ENCODE measurements at places on chromosomes 2 and 18.
A peak's percentile ranks its signal among the peaks of the same experiment; 100 is the strongest.

DNA sequence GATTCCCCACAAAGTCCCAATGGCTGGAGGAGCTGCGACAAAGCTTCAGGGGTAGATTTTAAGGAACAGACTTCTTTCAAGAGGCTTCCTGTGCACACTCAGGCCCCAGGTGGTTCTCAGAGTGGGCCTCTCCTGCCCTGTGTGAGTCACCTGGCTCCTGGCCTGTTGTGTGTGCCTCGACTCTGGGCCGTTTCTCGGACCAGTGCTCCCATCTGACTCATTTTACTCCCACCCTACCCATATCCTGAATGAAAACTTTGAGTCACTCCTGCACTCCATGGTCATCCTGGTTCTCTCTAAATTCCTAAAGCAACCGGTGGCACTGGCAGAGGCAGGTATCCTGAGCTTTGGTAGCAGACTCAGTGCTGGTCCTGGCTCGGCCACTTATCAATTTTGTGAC is 84.1 kb downstream of the CELF4 start:
- no peak for DNase-seq

DNA sequence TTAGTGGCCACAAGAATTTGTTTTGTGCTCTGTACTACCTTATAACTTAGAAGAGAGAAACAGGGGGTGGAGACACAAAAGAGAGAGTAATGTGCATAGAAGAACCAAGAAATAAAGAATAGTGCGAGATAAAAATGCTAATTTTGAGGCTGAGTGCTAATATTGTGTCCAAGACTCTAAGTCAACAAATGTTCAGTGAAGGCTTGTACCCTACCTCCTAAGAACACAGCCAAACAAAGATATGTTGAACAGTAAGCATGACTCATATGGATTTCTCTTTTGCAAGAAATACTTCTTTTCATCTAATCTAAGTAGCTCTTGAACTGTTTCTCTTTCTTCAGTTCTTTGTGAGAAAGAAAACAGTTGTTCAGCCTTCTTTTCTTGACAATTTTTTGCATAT is 45.2 kb downstream of the GAREM1 start:
- no peak for DNase-seq

- no peak for DNase-seq
Measured at GRCh38 chr2:38057651-38058410, 18.1 kb downstream of the CYP1B1 start.

DNA sequence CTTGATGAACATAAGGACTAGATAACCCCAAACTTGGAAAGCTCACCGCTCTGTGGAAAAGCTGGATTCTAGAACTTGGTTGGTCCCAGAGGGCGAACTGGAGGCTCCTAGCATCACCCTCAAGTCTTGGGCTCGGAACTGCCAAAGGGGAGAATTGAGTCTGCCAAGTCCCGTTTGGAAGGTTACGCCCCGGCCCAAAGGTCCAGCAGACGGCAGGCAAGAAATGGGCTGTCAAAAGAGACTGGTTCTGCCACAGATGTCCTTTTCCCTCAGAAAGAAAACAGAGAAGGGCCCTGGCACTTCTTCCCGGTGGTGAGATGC is 182.2 kb downstream of the ANAPC1 start:
- DNase-seq = no peak

GRCh38 chr2:3611589-3611988 is 16.7 kb downstream of the COLEC11 start:
- DNase-seq = no peak

- no peak for DNase-seq
Measured at GRCh38 chr2:80054346-80054675, 250.2 kb downstream of the LRRTM1 start.

DNA sequence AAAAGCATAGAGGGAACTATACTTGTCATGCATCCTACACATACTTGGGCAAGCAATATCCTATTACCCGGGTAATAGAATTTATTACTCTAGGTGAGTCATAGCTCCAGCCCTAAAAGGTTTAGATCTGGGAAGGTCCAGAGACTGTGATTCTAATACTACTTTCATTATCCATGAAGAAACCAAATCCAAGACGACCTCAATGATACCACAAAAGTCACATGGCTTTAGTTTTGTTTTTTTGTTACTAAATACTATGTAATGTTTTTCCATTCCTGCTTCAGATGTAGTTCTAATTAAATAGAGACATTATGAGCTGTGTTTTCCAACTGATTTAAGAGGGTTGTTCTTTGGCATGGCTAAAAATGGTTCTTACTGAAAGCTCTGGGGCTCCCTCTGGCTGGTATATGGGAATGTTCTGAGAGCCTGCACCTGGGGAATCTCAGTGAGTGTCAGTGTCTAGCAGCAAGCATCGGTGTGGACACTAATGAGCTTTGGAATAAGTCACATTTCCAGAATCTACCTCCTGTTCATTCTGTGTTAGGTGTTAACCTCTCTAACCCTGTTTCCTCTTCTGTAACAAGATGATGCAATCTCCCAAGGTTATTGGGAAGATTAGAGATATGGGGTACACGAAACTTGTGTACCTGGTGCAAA is 20.5 kb upstream of the IL1RL2 start:
- no peak for DNase-seq

GRCh38 chr2:18605115-18605514 is 15.7 kb upstream of the NT5C1B start:
- no peak for DNase-seq

GRCh38 chr18:69757733-69758132 is 189.9 kb downstream of the CD226 start:
- no peak for DNase-seq

DNA sequence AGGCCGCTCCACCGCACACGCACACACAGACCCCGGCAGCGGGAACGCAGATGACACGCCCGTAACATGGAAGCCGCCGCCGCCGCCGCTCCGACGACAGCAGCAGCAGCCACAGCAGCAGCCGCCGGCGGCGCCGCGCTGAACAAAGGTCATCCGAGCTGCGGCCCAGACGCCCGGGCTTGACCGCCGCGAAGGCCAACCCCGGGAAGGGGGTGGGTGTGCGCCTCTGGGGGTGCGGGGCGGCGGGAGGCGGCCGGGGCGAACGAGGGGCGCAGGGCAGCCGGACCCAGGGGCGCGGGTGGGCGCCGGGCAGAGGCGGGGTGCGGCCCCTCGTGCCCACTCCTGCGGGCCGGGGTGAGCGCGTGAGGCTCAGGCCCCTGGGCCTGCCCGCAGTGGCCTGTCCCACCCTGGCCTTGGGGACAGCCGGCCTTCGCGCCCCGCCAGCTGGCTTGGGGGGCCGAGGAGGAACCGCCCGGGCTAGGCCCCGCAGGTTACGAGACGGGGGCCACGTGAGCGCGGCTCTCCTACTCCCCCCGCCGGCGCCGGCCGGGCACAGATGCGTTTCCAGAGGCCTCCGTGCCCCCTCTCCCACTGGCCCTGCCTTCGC is 1.0 kb upstream of the ZNF532 start:
- DNase-seq = no peak

GRCh38 chr2:200525551-200525881 is 491 bp upstream of the SGO2 start:
- no peak for DNase-seq

DNA sequence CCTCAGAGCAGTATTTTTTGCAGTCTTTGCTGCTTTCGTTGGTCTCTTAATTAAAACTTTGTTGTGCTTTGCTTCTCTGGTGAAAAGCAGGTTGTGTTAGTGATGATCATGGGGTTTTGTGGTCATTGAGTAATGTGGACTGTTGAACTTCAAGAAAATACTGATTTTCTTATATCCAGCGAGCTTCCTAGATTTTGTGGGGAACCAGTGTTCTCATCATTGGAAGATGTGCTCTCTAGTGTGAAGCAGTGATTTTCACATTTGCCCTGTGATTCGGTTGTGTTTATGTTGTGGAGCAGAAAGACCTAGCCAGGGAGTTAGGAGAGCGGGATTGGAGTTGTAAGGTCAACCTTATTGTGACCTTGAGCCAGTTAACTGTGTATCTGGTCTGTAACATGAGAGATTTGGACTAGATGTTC is 12.4 kb downstream of the ASAP2 start:
- no peak for DNase-seq

DNA sequence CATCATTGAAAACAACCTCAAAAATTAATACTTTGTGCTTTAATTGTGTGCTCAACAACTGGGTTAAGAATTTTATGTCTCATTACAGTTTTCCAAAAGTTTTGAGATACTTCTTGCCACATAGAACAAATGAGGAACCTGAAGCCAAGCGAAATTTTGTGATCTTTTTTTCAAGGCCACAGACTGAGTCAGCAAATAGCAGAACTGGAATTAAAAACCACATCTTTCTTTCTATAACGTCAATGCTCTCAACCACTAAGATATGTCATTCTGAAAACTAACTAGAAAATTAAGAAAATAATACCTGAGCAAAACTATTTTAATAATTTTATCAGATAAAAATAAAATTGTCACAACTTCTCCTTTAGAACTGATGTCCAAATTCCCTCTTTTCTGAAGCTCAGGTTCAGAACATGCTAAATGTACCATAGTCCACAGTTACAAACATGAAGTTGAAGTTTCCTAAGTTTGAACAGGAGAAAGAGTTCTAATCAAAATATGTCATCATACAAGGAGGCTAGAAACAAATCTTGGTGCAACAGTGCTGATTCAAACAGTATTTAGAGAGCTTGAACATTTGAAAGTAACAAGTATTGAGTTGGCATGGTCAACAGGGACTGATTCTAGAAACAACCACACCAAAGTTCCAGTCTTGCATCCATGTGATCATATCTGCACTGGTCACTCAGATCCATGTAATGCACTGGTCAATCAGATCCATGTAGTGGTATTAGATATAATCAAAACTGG is 27.6 kb upstream of the CALCRL start:
- no peak for DNase-seq

- DNase-seq = no peak
Measured at GRCh38 chr2:86157009-86157556, 38.2 kb downstream of the IMMT start.

GRCh38 chr2:219358170-219359075 is 25.9 kb upstream of the RESP18 start:
- no peak for DNase-seq

GRCh38 chr2:231665245-231666170 is 42.8 kb upstream of the PTMA start:
- DNase-seq = no peak

GRCh38 chr2:54999182-54999581 is 51.1 kb downstream of the RTN4 start:
- no peak for DNase-seq

- DNase-seq = no peak
Measured at GRCh38 chr2:121903037-121903689, 147.7 kb downstream of the TSN start.

DNA sequence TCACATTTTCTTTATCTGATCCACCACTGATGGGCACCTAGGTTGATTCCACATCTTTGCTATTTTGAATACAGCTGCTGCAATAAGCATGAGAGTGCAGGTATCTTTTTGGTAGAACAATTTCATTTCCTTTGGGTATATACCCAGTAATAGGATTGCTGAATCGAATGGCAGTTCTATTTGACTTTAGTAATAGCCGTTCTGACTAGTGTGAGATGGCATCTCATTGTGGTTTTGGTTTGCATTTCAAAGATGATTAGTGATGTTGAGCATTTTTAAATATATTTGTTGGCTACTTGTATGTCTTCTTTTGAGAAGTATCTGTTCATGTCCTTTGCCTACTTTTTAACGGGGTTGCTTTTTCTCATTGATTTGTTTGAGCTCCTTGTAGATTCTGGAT is 72.3 kb downstream of the CCDC138 start:
- no peak for DNase-seq

GRCh38 chr2:18837240-18837639 is 247.9 kb upstream of the NT5C1B start:
- no peak for DNase-seq

- DNase-seq = no peak
Measured at GRCh38 chr18:8752329-8752728, 47.0 kb downstream of the MTCL1 start.

- no peak for DNase-seq
Measured at GRCh38 chr2:207397917-207398655, 131.7 kb upstream of the CREB1 start.

DNA sequence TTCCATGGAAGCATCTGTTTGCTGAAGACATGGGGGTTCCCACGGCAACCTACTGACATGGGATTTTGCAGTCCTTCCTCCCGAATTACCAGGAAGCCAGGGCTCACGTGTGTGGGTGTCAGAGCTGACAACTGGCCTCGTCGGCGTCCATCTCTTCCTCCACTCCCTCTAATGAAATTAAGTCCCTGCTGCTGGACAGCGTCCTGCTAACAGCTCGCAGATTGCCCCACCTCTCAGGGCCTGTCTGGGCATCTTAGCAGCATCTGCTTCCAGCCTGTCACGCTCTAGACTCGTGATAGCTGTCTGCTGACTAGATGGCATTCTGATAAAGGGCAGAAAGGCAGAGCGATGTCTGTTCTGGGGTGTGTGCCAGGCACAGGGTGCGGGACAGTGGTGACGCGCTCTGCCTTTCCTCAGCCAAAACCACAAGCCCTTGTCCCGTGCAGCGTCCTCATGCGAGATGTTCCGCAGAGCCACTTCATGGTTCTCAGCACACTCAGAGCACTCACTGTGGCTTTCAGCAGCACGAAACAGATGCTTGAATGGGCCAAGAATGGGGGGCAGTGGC is 161.1 kb downstream of the ARL4C start:
- peak; percentile 54 for DNase-seq

DNA sequence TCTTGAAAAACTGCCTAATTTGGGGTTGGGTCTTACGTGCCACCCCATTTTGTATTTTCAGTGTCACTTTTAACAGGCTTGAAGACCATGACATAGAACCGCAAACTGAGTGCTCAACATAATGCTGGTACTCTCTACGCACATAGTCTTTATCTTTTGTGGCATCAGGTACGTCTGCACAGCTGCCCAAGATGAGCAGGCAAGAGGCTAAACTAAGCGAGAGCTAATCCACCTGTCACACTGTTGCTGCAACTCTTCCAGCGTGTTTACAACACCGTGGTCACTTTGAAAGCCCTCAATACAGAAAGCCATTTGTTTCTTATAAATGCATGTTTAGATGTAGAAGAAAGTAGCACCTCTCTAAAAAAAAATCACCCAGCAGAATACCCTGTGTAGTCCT is 270.0 kb upstream of the TCF4 start:
- no peak for DNase-seq

DNA sequence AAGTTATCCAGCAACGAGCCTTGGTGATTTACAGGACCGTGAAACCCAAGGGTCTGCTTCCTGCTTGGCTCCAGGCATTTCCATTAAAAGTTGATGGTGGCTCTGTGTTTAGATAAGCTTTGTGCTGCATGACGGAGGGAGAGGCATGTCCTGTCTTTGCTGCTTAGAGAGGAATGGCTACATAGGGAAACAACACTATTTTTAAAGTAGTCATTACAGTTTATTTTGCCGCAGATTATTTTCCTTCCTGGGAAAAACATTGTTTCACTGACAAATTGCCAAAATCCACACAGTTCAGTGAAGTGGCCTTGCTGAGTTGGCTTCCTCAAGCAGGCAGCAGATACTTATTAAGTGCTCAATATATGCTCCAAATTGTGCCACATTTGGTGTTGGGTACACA is 98.5 kb downstream of the THSD7B start:
- DNase-seq = no peak

DNA sequence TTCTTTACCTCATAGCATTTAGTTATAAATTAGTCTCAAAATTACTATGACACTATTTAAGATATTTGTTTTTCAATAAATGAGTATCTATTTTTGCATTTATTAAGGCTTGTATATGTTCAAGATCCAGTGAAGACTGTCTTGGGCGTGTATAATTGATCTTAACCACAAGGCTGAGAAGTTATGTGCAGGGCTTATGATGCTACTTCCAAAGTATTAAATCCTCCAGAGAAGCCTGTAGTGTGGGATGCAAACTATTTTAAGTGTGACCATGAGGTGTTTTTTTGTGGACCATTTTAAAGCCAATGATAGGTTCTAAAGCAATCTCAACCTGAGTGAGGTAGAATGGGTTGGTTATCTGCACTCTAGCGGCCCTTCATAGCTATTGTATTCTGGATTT is 219.9 kb downstream of the ZNF407 start:
- no peak for DNase-seq

Measured in activated effector memory CD4-positive, alpha-beta T cell treated with Interleukin-2 at 50 U/mL for 16 hours (primary cell).